ENCODE measurements at places on chromosomes 7 and 10.
A peak's percentile ranks its signal among the peaks of the same experiment; 100 is the strongest.

- no peak for DNase-seq
Measured at GRCh38 chr10:24982319-24983112, 30.1 kb upstream of the PRTFDC1 start.

- peak; percentile 5 for DNase-seq
Measured at GRCh38 chr7:116978006-116978405, 24.7 kb downstream of the ST7 start.

GRCh38 chr10:86203162-86203905, 163.3 kb downstream of the GRID1 start:
- peak; percentile 22 for DNase-seq

DNA sequence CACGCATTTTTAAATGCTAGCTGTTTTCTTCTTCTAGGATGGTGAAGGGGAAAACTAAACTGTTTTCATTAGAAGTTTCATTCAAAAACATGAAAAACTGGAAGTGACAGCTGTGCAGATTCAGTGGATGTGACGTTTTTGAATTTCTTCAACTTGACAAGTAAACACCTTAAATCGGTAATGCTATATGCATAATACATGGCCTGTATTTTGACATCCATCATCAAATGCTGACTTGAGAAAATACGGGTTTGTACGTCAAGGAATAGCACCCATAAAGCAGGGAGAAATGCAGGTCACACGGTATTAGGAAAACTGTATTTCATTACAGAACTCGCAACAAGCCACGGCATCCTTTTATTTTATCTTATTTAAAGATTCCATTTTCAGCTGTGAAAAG, 720.5 kb downstream of the KCNMA1 start:
- no peak for DNase-seq

DNA sequence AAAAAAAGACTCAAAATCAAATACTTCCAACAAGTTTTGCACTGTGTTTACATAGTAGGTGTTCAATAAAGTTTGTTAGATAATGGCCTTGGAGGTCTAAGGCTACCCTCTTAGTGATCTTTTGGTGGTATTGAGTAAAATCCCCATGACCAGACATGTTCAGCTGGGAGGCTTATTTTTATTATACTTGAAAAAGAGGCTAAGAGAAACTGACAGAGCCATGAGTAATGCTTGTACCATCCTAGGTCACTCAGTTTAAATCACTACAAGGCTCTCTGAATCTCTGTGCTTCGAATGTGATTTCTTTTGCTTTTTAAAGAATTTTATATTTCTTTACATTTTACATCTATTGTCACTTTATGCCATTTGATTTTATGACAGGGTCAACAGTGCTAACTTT, 90.5 kb downstream of the TWIST1 start:
- no peak for DNase-seq

- no peak for DNase-seq
Measured at GRCh38 chr10:21427804-21428481, 97.5 kb downstream of the SKIDA1 start.

DNA sequence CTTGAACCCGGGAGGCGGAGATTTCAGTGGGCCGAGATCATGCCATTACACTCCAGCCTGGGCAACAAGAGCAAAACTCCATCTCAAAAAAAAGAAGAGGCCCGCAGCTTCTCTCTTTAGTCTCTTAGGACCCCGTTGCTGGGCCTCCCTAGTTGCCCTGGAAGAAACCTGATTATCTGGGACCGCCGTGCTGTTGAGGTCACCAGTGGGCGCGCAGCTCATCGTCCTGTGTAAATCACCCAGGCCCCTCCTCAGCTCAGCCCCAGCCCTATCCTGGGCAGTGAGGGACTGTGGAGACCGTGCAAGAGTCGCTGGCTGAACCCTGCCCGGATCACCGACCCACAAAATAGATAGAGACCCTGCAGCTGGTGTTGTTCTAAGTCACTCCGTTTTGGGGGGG, 85.0 kb downstream of the UNCX start:
- DNase-seq: no peak

DNA sequence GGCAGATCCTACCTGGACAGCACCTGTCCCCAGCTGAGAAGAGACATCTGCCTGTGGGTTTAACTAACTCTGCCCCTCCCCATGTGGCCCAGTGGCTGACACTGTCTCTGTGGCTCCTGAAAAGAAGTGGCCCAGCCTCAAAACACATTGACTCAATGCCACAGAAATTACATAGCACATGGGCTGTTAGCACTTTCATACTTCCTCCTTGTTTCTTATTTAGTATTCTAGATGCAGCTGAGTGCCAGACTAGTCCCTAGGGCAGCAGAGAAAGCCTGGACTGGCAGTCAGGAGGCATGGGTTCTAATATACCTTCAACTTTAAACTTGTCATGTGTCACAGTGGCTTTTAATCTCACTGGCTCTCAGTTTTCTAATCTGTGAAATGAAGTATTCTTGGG, 171.0 kb downstream of the TRIL start:
- DNase-seq: no peak

- DNase-seq: no peak
Measured at GRCh38 chr10:20048161-20048560, 231.9 kb downstream of the PLXDC2 start.

- no peak for DNase-seq
Measured at GRCh38 chr7:104296266-104296665, 32.1 kb upstream of the LHFPL3 start.

GRCh38 chr10:51137756-51138529, 63.7 kb downstream of the PRKG1 start:
- no peak for DNase-seq

- no peak for DNase-seq
Measured at GRCh38 chr7:107999779-108000560, 3.0 kb downstream of the LAMB1 start.

DNA sequence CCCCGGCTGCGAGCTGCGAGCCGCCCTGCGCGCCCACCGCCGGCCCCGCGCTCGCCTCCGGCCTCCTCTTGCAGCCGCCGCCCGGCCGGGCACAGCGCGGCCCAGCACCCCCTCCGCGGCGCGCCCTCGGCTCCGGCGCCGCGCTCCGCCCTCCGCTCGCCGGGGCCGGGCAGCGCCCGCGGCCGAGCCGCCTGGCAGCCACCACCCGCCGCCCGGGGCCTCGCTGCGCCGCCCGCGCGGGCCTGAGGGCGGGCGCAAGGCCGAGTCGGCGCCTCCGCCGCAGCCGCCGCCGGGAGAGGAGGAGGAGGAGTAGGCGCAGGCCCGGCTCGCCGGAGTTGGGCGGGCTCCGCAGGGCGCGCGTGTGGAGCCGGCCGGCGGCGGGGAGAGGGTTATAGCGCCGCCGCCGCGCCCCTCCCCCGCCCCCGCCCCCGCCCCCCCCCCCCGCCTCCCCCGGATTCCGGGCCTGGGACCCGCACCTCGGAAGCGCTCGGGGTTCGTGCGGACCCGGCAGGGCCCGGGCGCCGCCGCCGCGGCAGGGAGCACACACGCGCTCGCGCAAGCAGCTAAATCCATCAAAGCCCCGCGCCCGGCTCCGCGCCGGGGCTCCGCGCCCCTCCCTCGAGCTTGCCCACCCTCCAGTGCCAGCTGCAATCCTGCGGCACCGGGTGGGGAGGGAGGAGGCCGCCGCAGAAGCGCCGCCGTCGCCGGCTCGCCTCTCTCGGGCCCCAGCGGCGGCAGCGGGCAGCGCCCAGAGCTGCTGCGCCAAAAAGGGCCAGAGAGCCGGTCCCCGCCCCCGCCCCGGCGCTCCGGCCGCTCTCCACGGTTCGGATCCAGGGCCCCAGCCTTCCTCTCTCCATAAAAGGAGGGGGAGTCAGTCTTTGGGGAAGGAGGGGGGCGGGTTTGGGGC, at the start of gene PDGFA:
PDGFA (minus strand) TSS at position 363 of the 907 bp plus-strand sequence. CDS start 845 bp downstream, outside the sequence.
- peak; percentile 50 for DNase-seq

- peak; percentile 51 for DNase-seq
Measured at GRCh38 chr7:128398016-128398840, 11.6 kb downstream of the IMPDH1 start.

DNA sequence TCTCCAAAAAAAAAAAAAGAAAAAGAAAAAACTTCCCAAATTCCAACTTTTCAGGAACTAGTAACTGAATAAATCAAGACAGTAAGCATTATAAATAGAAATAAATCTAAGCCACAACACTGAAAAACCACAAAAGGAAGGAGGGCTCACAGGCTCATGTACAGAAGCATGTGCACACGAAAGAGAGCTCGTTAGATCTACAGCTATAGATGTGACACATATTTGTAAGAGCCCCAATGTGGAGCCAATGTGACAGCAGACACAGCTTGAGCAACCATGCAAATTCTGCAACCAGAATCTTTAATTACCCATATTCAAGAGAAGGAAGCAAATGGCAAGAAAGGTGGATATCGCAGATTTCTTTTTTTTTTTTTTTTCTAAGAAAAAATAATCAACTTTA, 94.7 kb downstream of the SORBS1 start:
- DNase-seq: no peak

DNA sequence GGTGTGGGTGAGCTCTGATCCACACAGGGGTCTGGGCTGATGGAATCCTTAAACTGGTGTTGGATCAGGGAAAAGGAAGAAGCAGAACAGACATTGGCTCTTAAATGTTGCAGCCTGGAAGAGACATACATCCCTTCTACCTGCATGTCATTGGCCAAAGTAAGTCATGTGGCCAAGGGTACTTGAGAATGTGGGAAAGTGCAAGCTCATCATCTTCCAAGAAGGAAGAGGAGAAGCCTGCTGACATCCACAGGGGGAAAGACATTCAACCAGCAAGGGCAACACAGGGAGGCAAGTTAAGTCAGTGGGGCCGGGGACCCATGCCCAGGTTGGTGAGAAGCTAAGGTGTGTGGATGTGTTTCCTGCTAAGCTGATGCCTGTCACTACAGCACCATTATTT, 272.8 kb upstream of the MKI67 start:
- no peak for DNase-seq

GRCh38 chr7:47326220-47326619, 255.7 kb downstream of the TNS3 start:
- DNase-seq: no peak

GRCh38 chr10:124849111-124849773, 47.6 kb downstream of the ABRAXAS2 start:
- DNase-seq: no peak

GRCh38 chr7:24707988-24708615, 49.2 kb downstream of the GSDME start:
- DNase-seq: no peak

- DNase-seq: peak; percentile 47
Measured at GRCh38 chr10:71368643-71369042, 28.1 kb upstream of the CDH23 start.

DNA sequence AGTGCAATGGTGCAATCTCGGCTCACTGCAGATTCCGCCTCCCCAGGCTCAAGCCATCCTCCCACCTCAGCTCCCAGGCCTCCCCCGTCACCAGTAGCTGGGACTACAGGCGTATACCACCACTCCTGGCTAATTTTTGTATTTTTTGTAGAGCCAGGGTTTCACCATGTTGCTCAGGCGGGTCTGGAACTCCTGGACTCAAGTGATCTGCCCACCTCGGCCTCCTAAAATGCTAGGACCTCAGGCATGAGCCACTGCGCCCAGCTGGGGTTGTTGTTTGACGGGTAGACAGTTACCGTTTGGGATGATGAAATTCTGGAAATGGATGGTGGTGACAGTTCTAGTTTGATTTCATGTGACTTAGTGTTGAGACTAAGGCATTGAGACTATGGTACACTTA, 15.3 kb downstream of the CALML3 start:
- DNase-seq: no peak

DNA sequence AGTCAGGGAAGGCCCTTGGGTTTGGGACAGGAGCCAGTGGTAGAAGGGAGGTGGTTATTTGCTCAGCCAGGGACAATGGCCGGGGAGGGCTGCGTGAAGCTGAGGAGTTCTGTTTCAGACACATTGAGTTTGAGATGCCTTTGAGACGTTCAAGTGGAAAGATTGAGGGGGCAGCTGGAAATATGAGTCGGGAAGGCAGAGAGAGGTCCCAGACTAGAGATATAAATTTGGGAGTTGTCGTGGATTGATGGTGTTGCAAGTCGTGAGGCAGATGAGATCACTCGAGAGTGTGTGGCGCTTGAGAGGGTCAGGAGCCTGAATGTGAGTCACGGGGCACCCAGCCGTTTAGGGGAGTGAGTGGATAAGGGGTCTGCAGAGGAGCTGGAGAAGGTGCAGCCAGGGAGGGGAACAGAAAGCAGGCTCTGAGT, 73.3 kb downstream of the ZMIZ1 start:
- no peak for DNase-seq

GRCh38 chr10:56561336-56561735, 200.3 kb upstream of the ZWINT start:
- DNase-seq: no peak

GRCh38 chr7:112084520-112084971, 121.7 kb downstream of the DOCK4 start:
- DNase-seq: peak; percentile 34

DNA sequence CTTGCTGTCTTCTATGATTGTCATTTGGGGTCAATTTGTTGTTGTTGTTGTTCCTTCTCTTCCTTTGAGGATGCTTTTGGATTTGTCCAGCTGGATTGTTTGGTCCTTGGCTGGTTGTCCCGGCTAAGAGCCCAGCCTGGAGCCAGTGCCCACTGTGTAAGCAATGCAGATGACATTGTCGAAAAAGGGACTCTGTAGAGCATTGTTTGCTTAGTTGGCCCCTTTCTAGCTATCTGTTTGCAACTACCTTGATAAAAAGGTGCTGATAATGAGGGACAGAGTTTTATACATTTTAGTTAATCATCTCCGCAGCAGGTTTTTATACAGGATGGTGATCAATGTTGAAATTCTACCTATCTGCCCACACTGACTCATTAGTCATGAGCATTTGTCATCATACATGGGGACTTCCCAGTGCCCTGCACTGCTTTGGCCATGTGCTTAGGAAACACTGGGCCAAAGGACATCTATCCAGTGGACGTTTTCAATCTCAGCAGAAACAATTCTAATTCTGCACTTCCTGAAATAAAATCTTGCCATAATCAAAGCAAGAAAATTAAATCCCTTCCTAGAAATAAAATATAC, 311.9 kb downstream of the GRM8 start:
- no peak for DNase-seq

Data from OCI-M1 (cell line).